Hematopoietic multipotent progenitor cell treated with erythropoietin and hydrocortisone succinate and interleukin-3 and kit ligand, for 4 days (in vitro differentiated cells): ENCODE measurements at places on chromosomes 4 and X.

DNA sequence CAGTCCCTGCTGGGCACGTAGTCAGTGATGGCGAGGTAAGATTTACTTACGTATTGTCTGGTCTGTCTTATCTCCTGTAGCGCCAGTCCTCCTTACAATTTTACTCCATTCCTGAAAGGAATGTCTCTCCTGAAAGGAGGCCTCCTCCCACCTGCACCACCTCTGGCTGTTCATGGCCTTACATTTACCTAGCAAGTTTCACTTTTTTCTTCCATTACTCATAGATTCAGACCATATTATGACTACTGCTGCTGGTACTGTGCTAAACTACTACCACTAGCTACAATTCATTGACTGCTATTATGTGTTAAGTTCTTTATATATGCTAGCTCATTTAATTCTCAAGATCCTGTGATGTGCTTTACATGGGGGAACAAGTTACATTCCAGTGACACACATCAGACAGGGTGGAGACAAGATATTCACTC lies 189.9 kb downstream of the BMPR1B start:
- no peak for DNase-seq

DNA sequence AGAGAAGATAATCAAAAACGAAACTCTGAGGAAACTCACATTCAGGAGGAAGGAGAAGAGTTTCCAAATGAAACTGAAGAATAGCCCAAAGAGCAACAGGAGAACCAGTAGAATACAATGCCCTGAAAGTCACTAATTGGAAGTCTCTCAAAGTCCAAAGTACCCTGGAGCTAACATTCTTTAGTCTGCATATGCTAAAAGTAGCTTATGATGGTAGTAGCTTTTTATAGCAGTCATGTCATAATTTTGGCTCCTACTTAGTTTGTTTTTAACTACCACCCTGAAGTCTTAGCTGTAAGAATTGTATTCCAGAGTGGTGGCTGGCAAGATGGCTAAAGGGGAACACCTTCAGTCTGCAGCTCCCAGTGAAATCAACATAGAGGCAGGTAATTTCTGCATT lies 100.3 kb upstream of the FGF16 start:
- no peak for DNase-seq

DNA sequence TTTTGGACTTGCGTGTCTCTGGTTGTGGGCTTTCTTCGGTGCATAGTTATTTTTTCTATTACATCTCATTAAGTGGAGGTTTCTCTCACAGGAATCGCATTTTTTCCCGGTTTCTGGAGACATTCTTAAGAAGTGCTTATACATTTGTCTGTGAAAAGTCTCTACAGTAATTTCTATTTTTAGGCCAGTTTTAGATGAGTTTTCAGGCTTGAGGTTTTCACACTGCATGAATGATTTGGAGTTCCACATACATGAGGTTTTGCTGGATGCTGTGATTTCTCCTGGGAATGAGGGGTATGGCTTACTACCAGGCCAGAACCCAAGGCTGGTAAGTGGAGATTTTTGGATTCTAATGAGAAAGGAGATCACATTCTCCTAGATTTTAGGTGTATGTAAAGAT lies 422.6 kb upstream of the SLIT2 start:
- no peak for DNase-seq

- DNase-seq: no peak
Observed at GRCh38 chrX:10971176-10971575, 140.0 kb upstream of the HCCS start.

DNA sequence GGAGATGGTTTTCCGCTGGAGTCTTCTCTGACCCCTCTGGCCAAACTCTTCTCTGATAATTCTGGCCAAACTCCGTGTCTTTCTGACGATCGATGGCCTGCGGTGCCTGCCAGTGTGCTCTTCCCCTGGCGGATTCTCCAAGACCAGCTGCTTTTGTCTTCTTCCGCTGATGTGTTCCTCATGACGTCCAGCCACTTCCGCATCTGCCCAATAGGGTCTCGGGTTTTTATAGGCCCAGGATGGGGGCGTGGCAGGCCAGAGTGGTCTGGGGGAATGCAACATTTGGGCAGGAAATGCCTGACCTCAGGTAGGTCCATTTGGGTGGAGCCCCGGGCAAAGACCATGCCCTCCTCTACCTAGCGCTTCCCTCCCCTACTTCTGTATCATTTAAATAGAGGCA lies 1542.1 kb downstream of the STIM2 start:
- DNase-seq: no peak

DNA sequence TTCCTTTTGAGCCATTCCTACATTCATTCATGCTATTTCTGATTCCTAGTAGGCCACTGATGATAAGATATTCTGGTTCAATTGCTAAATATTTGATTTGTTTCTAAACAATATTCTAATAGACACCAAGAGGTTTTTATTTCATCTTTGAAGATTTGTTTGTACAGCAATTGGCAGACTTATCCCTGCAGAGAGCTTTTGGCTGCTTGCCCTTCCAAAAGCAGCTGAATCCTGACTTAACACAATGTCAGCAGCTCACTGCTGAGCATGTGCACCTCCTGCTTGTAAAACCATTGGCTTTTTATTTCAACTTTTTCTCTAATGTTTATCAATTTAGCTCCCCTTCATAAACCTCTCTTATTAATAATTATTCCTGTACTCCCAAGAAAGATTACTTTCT lies 45.3 kb downstream of the MMRN1 start:
- no peak for DNase-seq

GRCh38 chrX:129585691-129586090 lies 45.6 kb downstream of the OCRL start:
- no peak for DNase-seq

DNA sequence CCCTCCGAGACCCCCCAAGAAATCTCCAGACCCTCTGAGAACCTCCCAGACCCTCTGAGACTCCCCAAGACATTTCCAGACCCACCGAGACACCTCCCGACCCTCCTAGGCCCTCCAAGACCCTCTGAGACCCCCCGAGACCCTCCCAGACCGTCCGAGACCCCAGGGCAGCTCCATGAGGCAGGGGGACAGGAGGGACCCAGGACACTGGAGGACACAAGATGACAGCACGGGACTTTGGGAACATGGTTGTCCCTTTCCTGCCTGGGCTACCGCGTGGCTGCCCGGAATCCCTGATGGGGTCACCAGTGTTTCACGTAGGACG lies 10.3 kb downstream of the CTBP1 start:
- DNase-seq: no peak

GRCh38 chr4:166197166-166197565 lies 324.1 kb downstream of the TLL1 start:
- no peak for DNase-seq

- DNase-seq: no peak
Observed at GRCh38 chr4:650461-650860, 23.6 kb downstream of the ATP5ME start.

DNA sequence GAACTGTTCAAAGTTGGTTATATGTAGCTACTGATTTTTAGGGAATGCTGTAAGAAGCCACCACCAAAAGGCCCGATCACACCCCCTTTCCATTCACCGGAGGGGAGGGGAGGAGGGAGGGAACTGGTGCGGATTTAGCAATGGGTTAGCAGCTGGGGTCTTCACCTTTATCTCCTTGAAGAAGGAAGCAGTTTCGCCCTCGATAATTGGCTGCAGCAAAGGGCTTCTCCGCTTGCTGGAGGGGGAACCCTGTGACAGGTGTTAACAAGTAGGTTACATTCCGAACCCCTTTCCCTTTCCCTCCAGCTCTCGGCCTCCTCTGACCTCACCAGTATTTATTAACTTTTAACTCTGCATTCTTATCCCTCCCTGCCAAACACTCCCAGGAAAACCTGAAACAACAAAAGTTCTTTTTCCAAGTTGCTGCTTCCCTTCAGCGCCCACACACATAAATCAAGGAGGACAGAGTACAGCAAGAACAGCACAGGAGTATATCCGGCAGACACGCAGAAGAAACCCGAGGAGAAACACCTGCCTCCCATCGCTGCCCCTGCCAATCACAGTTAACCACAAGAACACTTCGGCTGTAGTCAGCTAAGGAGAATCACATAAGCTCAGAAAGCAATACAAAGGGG lies 39.8 kb upstream of the NAP1L5 start:
- DNase-seq: peak; percentile 36

GRCh38 chrX:32868524-32868895 lies 342.8 kb downstream of the DMD start:
- no peak for DNase-seq

- no peak for DNase-seq
Observed at GRCh38 chr4:57777876-57778275, 667.7 kb upstream of the IGFBP7 start.

- DNase-seq: no peak
Observed at GRCh38 chr4:36341936-36342335, 60.5 kb downstream of the DTHD1 start.

GRCh38 chr4:1006856-1007255 lies 4.6 kb upstream of the FGFRL1 start:
- DNase-seq: no peak

DNA sequence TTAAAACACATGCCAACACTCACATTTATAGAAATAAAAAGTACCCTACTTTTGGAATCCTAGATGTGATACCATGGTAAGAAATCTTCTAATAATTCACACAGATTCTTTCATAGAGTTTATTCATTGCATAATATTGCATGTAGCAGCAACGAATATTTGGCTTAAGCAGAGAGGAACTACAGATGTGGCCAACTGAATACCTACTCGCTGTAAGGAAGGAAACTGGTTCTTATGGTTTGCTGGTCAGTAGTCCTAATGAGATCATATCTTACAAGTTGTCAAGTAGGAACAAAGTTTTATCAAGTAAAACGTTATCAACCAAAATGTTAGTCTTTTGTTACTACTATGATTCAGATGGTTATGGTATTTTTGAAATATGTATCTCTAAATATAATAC lies 996.1 kb downstream of the PDHA2 start:
- peak; percentile 77 for DNase-seq

DNA sequence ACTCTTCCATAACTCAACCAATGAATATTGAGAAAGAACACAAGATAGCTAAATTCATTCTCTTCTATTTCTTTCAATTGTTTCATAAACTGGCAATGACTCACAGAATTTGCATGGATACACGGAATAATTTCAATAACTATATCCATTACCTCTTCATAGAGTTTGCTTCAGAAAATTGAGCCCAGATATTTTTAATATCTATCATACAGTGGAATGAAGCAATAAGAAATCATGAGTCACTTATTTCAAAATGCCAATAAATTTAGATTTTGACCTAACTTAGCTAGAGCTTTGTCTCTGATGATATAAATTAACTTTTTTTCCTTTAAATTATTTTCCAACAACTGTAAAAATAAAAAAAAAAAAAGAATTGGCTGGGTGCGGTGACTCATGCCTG lies 22.2 kb upstream of the MANBA start:
- no peak for DNase-seq

DNA sequence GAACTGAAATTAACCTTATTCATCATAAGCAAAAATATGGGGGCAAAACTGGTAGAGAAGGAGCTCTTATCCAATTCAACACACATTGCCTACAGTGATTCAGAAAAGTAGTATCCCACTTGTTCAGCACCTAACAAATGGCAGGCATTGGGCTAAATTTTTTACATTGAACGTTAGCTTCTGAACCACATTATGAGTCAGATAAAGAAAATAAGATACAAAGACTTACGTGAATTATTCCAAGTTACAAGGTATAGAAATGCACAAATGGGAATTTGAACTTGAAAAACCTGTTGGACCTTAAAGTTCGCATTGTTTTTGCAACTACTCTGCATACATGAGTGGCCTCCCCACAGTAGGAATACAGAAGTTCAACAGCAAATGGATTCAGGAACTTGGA lies 210.6 kb downstream of the LDB2 start:
- no peak for DNase-seq

- DNase-seq: no peak
Observed at GRCh38 chrX:100650841-100651240, 6.8 kb downstream of the SRPX2 start.

DNA sequence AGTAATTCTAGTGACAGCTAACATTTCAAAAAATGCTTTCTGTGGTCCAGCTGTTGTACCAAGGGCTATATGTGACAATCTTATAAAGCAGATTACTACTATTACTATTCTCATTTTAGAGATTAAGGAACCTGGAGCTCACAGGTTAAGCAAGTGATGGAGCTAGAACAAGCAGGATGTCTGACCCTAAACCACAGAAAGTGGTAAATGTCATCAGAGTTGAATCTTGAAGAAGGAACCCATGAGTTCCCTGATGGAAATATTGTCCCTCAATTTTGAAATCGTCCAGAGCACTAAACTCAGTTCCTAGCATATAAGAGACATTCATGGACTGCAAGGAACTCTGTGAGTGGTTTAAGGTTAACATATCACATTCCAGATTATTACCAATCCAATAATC lies 214.0 kb downstream of the APBB2 start:
- DNase-seq: peak; percentile 17

DNA sequence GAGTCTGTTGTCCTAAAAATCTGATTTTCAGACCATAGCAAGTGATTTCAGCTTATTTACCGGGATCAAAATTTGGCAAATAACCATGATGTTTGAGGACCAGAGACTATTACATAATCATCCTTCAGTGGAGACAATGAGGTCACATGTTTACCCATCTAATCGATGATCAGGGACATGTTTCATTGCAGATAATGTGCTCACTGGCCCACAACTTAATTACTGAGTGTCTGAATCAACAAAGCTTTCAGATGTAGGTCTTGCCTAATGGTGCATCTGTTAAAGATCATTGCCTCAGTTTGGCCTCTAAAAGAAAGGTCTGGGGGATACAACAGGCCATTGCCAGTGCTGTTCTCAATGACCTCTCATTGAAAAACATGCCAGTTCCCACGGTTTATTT lies 42.8 kb upstream of the KLHL34 start:
- no peak for DNase-seq

- DNase-seq: no peak
Observed at GRCh38 chr4:129862461-129862860, 766.5 kb downstream of the C4orf33 start.

GRCh38 chr4:115082633-115083032 lies 30.8 kb downstream of the NDST4 start:
- DNase-seq: no peak

DNA sequence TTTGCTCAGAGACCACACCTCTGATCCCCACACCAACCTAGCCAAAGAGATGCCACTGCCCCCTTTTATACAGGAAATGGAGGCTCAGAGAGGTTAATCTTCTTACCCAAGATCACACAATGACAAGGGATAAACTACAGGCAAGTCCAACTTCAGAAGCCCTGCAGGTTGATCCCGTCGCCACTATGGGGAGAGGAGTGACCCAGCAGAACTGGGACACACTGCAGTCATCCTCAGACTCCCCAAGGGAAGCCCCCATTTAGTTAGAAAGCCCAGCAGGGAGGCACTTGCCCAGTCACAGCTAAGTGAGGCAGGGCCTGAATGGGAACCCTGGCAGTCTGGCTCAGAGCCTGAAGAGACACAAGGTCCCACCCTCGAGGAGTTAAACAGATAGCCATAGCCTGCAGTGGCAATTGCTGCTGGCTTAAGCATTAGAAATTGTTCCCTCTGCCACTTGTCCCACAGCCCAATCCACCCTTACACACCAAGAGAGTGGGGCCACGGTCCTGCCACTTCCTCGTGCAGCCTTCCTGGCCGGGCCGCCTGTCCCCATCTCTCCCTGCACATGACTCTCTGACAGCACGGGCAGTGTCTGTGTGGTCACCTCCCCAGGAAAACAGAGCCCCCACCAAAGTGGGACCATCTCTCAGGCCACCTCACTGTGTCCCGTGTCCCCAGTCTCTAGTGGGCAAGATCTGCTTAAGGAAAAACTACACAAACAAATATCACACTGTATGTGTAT lies 2.7 kb downstream of the JAKMIP1 start:
- no peak for DNase-seq

- DNase-seq: no peak
Observed at GRCh38 chr4:96729641-96730040, 889.7 kb downstream of the PDHA2 start.
